Occipital lobe (tissue), 3 donors: ENCODE measurements at places on chromosomes 3 and 15. TPM values are rescaled to one million over a fixed set of nuclear protein-coding genes. Genes with fewer than 3 reads are reported as not detected.

NANOGP8 gene
- not detected for total RNA-seq

SLC26A6 gene
- total RNA-seq, result 4.5 TPM

- no peak for DNase-seq
These were observed 10.0 kb upstream of the GRAMD1C start for GRCh38 chr3:113828600-113828999.

GRCh38 chr15:47877836-47878235 lies 160.5 kb downstream of the SEMA6D start:
- DNase-seq, result no peak

DNA sequence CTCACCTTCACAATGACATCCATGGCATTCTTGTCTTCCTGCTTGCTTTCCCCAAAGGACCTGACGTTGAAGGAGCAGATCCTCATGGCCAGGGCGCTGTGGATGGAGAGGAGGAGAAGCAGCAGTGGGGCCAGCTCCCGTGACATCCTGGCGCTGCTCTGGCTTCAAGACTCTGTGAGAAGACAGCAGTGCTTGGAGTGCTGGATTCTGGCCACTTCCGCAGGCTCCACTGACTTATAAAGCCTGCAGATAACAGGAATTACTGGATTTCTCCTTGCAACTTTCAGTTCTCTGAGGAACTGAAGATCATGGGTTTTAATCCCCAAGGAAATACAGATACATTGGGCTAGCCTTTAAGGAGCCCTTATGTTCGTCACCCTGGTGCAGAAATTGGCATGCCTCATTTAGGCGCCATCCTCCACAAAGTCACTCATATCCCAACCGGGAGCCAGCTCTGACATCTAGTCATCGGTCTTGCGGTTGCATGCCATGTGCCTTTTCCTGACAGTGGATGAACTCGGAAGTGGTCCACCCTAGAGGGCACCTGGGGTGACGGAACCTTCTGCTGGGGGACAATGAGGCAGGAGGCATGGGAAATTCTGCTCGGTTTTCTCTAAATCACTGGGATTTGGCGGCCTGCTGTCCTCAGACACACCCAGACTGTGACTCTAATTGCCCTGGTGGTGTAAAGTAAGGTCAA lies at the start of gene DNASE1L3:
DNASE1L3 (minus strand) TSS at position 212 of the 700 bp plus-strand sequence; CDS start at position 146, 66 bp downstream.
- DNase-seq, result no peak
